DMS53 (cell line): ENCODE measurements at places on chromosomes 7 and 10.

DNA sequence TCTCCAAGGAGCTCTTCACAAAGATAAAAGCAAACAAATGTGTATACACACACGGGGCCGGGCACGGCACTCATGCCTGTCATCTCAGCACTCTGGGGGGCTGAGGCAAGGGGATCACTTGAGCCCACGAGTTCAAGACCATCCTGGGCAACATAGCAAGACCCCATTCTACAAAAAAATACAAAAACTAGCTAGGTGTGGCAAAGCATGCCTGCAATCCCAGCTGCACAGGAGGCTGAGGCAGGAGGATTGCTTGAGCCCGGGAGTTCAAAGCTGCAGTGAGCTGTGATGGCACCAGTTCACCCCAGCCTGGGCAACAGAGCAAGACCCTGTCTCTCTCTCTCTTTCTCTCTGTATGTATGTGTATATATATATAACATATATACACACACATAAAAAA lies 22.3 kb downstream of the TTYH3 start:
- DNase-seq, result peak; percentile 59

- no peak for DNase-seq
Observed at GRCh38 chr10:29243066-29243465, 45.8 kb upstream of the LYZL1 start.

GRCh38 chr10:85548034-85548433 lies 818.6 kb downstream of the GRID1 start:
- DNase-seq, result peak; percentile 77

- no peak for DNase-seq
Observed at GRCh38 chr10:77071001-77071511, 566.6 kb downstream of the KCNMA1 start.

DNA sequence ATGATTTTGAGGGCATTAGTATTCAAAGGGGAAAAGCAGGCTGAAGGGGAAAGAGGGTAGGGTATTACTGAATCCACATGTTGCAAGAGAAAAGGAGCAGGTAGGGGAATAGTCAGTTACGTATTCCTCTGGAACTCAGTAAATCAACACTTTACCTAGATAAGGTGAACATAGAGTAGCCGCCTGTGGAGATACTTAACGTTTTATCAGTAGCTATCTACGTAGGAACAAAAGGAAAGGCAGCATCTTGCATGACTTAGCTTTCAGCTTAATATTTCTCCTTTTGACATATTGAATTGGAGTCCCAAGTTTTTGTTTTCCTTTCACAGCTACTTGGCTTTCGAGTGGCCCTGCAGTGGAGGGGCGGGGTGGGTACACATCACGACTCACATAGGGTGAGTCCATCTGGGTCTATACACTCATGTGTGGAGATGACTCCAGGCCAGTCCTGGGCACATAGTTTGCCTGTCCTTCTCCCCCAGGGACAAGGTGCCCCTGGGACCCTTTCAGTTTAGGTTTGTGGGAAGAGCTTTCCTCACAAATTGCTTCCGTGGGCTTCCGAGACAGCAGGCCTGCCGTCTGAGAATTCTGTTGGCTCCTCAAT lies 48.1 kb downstream of the CCNY start:
- peak; percentile 48 for DNase-seq

DNA sequence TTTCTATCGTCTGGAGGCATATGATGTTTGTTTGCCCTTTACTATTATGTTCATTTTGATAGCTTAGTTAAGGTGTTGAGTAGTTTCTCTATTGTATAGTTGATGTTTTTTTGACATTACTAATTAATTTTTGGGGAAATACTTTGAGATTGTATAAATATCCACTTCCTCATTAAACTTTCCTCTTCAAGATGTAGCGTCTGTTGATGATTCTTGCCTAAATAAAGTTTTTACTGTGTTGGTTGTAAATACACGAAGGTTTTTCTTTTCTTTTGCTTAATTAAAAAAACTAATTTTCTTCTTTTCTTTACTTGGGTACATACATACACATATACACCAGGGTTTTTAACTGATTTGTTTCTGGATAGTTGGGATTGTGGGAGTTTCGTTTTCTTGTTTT lies 8.5 kb downstream of the KMT2E start:
- DNase-seq, result no peak

DNA sequence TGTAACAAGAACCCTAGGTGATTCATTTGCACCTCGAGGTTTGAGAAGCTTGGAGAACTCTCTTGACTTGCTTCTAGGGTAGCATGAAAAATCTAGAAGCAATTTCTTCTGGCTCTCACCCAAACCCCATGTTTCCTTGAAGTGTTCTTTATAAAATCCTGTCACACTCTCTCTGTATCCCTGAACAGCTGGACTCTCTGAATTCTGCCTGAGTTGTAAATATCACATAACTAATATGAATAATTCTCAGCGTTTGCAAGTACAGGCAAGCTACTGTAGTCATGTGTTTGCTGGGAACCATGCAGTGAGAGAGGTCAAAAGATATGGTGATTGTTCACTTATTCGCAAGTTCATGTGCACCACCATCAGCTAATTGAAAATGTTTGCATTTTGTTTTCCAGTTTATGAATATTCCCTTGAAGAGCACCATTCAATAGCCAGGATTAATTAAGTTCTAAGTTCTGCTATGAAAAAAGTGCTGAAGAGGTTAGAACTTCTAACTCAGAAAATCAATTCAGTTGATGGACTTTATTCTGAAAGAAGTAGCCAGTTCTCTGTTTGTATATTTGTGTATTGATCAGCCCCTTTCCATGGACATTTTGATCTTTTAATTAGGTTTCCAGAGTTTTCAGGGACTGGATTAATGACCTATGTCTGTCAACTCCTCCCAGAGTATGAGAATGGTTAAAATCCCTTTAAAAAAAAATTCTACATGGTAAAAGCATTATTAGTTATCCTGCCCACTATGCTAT lies 243.0 kb downstream of the PLXDC2 start:
- no peak for DNase-seq

DNA sequence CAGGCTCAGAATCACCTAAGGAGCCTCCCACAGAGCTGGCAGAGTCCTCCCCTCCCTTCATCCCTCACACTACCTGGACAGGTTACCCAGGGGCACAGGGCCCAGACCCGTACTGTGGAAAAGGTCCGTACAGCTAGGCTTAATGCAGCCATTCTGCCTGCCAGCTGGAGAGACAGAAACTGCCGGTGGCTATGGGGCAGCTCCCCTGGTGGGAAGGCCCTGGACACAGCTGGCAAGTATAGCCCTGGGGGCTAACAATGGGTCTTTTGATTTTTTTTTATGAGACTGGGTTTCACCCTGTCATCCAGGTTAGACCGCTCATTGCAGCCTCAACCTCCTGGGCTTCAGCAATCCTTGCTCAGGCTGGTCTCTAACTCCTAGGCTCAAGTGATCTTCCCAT lies 68.3 kb downstream of the GNA12 start:
- no peak for DNase-seq

GRCh38 chr7:151087245-151088018 lies 1.2 kb downstream of the AGAP3 start:
- DNase-seq, result peak; percentile 88

GRCh38 chr10:92799568-92799967 lies 48.8 kb upstream of the EXOC6 start:
- DNase-seq, result no peak

DNA sequence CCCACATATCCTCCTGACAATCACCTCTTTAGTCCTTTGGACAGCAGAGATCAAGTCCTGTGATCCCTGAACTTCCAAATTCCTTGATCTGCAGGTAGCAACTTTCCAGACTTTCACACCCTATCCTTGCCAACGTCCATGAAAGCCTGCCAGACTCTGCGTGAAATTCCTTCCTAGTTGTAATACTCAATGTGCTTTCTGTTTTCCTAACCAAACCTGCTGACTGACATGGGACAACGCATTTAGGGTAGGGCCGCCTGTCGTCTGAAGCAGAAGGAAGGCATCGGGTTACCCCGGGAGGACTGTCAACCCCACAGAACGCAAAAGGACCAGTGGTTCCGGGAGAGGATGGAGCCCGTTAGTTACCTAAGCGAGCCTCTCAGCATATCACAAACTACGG lies 23.9 kb downstream of the ITGA8 start:
- no peak for DNase-seq

- no peak for DNase-seq
Observed at GRCh38 chr7:105703207-105703930, 122.1 kb upstream of the EFCAB10 start.

DNA sequence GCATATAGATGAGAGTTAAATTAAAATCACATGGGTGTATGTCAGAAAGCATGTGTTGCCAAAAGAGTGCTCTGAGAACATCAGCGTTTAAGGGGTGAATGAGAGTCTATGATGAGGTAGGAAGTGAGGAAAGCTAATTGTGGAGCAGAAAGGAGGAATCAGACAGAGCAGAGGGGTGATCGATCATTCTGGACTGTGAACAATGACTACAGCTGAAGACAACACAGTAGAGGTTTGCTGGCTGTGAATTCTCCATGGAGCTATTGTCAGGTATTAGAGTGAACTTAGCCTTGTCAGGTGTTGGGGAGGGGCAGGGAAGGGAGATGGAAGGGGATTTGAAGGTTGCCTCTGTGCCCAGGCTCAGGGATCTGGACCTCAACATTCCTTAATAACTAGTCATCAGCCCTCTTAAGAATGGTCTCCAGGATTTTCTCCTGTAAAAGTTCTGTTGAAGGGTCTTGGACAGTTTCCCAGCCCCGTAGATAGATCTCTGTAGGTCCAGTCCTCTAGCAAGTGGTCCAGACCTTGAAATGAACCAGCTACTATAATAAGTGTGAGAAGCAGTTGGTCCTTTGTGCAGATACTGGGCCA lies 57.1 kb downstream of the KIF5B start:
- DNase-seq, result no peak

GRCh38 chr10:77106676-77107075 lies 530.9 kb downstream of the KCNMA1 start:
- no peak for DNase-seq

- DNase-seq, result no peak
Observed at GRCh38 chr10:23317416-23317815, 27.2 kb downstream of the C10orf67 start.
